ENCODE measurements at places on chromosomes 12 and 14.

- no peak for DNase-seq
These were observed 2.7 kb downstream of the ASPG start for GRCh38 chr14:104087981-104088850.

DNA sequence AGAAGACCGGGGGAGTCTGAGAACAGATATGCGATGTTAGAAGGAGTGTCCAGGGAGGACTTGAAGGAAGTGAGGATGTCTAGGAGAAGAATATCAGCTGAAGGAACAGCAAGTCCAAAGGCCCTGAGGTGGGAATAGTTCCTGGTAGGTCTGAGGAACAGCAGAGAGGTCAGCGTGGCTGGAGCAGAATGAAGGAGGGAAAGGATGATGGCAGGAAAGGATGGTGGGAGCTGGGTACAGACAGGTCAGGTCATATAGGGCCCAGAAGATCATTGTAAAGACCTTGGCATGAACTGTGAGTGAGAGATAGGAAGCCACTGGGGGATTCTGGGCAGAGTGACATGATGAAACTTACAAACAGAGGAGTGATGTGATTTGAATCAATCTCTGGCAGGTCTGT is 171.0 kb downstream of the ETV6 start:
- no peak for DNase-seq

DNA sequence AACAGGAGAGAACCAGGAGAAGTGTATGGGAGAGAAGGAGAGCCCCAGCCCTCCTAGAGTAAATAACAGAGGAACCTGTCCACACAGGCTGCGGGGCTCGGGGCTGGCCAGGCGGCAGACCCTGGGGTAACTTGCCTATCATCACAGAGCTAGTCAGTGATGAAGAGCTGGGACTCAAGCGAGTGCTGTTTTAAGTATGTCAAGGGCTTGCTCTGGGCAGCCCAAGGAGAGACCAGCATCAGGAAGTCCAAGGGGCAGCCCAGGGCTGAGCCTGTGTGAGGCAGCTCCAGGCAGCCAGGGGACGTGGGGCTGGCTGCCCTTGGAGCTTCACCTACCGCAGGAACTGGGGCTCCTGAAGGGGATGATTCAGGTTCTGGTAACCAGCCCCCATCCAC is 10.0 kb downstream of the VWF start:
- DNase-seq = no peak

DNA sequence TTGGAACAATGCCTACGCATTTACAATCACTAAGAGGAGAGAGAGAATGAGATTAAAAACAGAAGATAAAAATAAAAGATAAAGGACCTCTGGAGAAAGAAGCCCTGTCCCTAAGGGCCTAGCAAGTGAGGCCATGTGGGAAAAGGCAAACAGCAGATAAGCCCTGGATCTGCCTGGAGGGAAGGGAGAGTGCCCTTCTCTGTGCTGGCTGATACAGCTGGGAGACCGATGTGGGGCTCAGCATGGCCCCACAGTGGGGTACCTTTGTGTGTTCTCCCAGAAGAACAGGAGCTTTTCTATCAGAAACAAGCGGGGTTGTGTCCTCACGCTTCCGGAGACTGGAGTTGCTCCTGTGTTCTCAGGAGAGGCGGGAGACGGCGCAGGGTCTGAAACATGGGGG is 59.9 kb downstream of the TMCC3 start:
- no peak for DNase-seq

- no peak for DNase-seq
These were observed 134.2 kb downstream of the KCNK10 start for GRCh38 chr14:88188745-88189416.

DNA sequence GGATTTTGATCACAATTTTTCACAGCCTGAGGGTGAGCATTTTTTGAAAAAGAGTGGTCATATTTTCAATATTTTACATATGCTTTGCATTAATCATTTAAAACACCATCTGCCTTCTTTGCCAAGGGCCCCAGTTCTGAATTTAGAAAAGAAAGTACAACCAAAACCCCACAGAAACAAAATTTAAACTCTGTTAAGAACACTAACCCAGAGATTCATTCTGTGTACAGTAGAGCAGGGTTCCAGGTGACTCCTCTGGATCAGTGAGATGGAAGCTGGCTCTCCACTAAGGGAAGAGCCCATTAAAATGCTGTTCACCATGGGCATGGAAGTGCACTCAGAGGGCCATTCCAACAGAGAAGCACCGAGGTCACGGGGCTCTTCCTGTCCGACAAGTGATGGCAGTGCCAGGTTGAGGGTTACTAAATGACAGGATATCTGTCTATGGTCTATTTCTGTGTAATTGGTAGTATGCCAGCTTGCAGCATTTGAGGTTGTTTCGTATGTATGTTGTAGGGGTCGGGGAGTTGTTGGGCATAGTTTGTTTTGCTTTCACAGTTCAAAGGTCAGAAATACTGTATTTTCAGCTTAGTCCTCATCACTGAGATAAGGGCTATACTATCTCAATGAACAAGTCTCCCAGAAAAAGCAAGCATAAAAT is 95.9 kb downstream of the SLC35F4 start:
- no peak for DNase-seq

GRCh38 chr12:93621986-93622385 is 49.5 kb downstream of the SOCS2 start:
- no peak for DNase-seq

DNA sequence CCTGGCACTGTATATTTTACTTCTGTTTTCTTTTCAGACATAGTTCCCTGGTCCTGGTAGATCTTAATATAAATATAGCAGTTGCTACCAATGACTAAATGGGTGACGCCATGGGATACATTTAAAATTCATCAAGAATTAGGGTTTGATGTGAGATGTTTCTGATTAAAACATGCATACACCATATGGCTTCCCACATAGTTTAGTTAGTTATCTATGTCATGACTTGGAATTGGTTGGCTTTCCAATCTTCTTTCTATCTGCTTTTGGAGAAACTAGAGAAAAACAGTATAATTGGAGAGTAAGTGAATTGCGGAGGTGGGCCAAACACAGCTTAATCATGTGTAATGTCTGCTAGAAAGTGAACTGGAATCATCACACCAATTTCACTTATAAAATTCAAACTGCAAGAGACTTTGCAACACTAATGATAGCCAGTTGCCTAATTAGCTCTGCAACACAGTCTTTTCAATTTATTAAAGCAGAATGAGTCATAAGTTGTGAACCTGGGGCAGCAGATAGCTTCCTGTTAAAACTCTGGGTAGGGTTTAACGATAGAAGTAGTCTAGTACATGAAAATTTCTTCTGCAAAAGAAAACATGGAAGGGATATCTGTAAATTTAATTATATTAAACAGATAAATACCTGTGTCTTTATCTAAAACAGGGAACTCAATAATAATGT is 295.2 kb downstream of the SLC16A7 start:
- no peak for DNase-seq
